Spleen (tissue), 13 donors: ENCODE measurements at places on chromosomes 5 and 9.
A peak's percentile ranks its signal among the peaks of the same experiment; 100 is the strongest.

GRCh38 chr5:149128023-149128875 lies 13.0 kb upstream of the ABLIM3 start:
- no peak for DNase-seq

- no peak for DNase-seq
Observed at GRCh38 chr5:173334808-173335207, 6.6 kb upstream of the STC2 start.

GRCh38 chr9:5580650-5581049 lies 48.3 kb upstream of the RIC1 start:
- DNase-seq, result no peak

GRCh38 chr9:107422189-107423185 lies 67.1 kb downstream of the KLF4 start:
- DNase-seq, result peak; percentile 78

- DNase-seq, result no peak
Observed at GRCh38 chr9:91426123-91426745, 2.6 kb upstream of the NFIL3 start.

DNA sequence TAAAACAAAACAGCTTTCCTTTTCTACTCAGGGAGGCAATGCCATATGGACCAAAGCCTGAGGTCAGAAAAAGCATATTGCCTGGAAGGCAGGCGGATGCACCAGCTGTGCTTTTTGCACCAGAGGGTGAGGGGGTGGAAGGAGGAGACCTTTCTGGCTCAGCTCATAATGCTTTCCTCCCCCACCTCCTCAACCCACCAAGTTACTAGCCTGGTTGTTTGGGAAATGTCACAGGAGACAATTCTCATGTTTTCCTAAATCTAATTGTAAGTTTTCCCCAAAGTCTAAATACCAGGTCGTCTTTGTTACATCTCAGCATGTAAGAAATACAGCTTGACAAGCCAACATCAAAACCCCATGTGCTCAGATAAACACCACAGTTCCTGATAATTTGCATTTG lies 72.6 kb upstream of the DMRTA1 start:
- no peak for DNase-seq

- no peak for DNase-seq
Observed at GRCh38 chr9:115004545-115004944, 74.2 kb upstream of the TNFSF8 start.

- no peak for DNase-seq
Observed at GRCh38 chr5:178590924-178591423, 781 bp upstream of the COL23A1 start.

GRCh38 chr5:62206150-62206829 lies 99.7 kb upstream of the KIF2A start:
- no peak for DNase-seq

DNA sequence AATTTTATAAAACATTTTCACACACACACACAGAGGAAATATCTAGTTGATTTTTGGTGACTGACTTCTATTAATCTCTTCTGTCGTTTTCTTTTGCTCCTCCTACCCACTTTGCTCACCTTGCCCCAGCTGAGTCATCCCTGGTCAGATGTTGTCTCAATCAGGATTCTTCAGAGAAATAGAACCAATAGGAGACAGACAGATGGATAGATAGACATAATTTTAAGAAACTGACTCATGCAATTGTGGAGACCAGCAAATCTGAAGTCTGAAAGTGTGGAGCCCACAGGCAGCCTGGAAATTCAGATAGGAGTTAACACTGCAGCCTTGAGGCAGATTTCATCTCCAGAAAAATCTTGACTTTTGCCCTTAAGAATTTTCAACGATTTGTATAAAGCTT lies 37.0 kb upstream of the PIK3R1 start:
- no peak for DNase-seq

- no peak for DNase-seq
Observed at GRCh38 chr5:175444905-175445456, 999 bp upstream of the DRD1 start.

DNA sequence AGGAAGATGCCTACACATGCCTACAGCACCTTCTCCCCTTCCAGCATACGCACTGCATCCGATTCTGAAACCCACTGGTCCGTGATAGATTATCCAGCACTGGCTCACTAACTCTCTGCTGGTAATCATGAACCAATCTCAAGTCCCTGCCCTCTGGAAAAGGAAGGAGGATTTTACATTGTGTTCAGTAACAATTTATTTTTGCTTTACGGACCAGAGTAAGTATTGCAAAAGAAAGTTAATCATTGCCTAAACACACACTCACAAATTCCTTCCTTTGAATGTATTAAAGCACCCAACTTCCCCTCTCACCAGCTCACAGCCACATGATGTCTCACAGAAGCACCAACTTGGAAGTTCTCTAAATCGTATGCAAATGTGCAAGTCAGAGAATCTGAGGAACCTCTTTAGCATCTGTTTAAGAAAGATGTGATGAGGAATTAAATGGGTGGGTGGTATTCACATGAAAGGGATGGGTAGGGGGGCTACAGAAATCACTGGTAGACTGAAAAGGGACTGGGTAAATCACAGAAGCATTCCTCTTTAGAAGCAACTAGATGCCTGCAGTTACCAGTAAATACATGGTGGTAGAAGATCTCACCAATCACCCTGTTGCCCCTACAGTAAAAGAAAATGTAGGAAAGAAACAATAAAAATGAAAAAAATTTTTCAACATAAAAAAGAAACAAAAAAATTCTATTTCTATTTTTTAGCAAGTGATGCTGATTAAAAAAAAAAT lies 8.4 kb downstream of the GNAQ start:
- no peak for DNase-seq
